Stimulated activated CD4-positive, alpha-beta T cell treated with anti-CD3 and anti-CD28 coated beads, Interleukin-4, amount 100 ng/mL, for 48 hours (primary cell): ENCODE measurements at places on chromosomes 3 and 15.

DNA sequence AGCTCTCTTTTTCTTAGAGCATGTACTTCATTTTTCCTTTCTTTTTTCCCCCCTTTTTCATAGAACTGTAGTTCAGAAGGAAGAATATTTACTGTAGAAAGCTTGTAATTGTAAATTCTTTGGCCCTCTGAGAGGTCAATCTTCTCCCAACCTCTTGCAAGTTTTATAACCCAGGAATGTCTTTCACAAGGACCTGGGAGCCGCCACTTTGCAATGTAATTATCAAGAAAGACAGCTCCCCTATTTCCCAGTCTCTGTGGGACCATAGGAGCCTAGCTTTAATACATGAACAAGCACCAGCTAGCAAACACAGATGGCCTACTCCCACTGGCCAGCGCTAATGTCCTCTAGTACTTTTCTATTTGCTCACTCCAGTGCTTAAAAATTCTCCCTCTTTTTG is 51.4 kb downstream of the NFKBIZ start:
- DNase-seq = no peak

DNA sequence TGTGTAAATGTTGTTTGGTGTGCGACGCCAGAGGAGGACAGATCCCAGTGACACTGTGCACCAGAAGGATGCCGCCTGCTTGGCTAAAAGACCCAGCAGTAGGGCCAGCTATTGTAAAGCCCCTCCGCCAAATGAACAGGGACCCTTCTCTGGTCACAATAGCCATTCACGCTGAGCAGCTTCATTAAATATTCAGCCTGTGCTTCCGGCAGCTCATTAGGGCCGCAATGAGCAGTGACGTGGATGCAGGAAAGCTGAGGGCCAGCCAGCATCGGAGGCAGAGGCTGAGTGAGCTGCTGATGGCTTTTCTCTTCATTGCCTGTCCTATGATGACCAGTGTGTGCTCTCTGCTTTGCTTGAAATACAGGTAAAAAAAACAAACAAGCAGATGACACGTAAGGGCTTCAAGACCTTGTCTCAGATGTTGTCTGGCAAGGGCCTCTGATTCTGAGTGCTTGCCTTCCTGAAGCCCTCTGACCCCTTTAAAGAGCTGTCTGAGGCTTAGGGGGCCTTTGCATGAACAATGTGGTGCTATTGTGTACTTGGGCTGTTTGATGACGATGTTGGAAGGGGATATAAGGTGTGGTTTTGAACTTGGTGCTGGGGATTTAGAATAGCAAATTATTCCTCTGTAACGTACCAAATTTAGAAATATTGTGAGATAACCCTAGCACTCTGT is 130.4 kb downstream of the FEZF2 start:
- no peak for DNase-seq

- no peak for DNase-seq
These were observed 18.5 kb downstream of the SHQ1 start for GRCh38 chr3:72829701-72830100.

DNA sequence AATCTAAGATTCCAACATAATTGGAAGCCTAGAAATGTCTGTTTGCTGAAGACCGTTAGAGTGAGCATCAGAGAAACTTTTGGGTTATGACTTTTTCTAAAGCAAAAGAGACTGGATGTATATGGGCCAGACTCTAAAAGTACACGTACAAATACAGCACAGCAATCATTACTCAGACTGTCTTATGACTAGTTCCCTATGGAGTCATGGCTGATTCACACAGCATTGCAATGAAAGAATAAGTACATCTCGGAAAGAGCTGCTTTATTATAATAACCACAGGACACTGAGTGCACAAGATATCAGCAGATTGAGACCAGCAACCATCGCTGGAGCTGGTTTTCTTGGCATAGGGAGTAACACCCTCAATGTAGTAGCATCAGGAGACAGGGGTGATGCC is 618.6 kb downstream of the NLGN1 start:
- no peak for DNase-seq

GRCh38 chr15:69531665-69532027 is 79.0 kb downstream of the RPLP1 start:
- no peak for DNase-seq

DNA sequence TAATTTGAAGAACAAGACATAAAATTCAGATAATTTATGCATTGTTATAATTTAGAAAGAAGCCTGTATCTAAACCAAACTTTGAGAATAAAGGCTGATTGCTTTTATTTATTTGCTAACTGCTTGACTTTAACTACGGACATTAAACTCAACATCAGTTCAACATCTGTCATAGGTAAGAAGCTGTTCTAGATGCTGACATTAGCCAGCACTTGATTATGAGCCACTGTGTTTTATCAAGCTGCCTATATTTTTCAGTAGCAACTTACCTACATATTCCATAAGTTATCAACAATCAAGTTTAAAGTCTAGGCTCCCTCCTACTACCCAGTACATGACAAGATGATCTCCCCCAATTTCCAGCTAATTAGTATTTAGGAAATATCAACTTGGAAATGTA is 42.1 kb downstream of the USF3 start:
- DNase-seq = no peak

DNA sequence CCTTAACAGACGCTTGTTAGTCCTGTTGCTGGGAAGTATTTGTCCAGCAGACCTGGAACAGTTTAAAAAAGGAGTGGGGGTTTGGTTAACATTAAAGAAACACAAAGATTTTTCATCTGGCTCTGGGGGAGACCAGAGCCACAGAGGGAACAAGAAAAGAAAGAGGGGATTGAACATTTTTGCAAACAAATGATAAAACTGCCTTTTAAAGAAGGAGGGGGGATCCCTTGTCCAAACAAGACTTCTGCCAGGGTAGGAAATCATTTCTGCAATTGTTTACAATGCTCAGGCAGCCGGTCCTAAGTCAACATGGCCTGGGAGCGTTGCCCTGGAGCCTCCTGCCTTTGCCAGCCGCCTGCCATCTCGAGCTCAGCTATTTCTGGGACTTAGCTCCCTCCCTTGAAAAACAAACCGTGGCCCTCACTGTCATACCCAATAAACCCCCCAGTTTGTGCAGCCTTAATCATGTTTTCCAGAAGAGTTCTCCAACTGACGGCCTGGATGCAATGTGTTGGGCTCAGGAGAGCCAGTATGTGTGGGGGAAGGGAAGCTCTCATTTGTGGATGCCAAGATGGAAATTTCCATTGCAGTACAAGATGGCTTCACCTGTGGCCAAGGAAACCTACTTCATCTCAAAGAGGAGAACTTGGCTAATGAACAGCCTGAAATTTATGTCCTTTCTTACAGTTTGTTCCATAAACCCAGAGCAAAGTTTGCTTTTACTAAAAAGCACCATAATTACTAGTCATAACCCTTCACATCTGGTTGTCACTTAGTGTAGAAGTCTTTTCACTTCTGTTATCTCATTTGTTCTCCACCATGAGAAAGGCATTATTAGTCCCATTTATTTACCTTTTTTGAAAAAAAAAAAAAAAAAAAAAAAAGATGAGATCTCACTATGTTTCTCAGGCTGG is 75.9 kb upstream of the RNU6-1 start:
- DNase-seq = no peak

DNA sequence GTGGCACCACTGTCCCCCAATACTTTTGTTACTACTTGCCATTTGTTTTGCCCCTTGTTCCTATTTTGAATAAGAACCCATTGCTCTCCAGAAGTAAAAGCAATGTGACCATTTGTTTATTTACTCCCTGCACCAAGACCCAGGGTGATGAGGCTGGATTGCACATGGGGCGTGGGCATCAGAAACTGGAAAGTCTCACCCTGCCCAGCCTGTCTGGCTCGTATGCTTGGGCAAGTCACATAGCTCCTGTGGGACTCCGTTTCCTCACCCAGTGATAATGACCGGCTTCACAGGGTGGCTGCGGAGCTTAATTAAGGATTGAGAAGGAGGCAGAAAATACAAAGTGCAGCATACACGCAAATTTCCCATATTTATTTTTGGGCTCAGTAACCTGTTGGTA is 167.7 kb upstream of the ICE2 start:
- no peak for DNase-seq

DNA sequence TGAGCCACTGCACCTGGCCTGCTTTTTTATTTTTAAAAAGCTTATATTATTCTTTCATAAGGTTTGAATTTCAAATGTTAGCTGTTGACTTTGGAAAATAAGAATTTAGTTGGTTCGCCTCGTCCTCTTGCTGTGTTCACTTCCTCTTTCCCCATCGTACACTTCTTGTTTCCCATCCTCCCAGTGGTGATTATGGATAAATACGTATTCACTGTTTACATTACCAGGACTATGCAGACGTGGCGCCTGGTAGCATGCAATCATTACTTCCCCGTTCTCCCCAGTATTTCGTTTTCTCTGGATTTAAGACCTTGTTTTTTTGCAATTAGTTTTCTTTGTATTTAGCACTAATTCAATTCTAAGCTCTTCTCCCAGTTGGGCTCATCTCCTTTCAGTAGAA is 70.1 kb downstream of the LMLN start:
- no peak for DNase-seq

GRCh38 chr3:59992578-59992977 is 942.8 kb upstream of the CFAP20DC start:
- no peak for DNase-seq

- peak; percentile 27 for DNase-seq
These were observed 24.7 kb upstream of the MCTP2 start for GRCh38 chr15:94206463-94207167.

GRCh38 chr3:189304465-189305351 is 132.9 kb downstream of the TPRG1 start:
- DNase-seq = no peak

DNA sequence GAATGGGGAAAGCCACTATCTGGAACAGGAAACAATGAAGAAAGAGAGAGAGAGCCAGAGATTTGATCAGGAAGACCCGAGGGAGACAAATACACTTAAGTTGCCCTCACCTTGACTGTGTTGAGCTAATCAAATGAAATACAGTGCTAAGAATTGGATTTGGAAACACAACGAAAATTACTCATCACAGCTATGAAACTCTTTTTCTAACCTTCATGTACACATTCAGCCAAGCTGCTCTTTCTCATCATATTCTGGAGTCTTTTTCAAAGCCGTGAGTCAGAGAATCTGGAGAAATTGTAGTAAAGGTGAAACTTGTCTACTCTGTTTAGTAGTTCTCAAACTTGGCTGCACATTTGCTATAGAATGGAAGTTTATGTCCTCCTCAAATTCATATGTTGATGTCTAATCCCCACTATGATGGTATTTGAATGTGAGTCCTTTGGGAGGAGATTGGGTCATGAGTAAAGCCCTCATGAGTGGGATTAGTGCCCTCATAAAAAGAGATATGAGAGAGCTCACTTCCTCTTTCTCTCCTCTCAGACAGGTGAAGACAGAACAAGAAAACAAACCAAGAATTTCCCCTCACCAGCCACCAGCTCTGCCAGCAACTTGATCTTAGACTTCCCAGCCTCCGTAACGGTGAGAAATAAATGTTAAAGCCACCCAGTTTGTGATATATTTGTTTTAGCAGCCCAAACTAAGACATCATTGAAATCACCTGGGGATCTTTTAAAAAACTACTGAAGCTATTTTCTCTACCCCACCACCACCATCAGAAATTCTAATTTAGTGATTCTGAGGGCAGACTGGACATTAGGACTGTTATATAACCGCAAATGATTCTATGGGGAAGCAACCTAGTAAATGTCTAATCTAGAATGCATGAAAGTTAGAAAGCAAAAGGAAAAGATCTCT is 143.6 kb upstream of the GRM7 start:
- DNase-seq = no peak

- DNase-seq = no peak
These were observed 19.0 kb downstream of the THBS1 start for GRCh38 chr15:39599871-39600270.

DNA sequence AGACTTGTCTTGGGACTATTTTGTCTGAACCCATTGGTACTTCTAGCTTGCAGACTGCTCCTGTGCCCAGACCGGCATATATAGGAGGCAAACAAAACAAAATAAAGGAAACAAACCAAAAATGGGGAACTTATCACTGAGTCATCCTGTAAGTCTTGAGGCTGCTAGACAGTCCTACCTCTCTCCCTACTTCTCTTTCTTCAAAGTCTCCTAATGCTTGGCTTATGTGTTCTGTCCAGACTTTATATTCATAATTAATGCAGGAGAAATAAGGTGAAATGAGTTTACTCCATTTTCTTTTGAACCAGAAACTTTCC is 266.2 kb downstream of the ZNF385D start:
- no peak for DNase-seq

- DNase-seq = no peak
These were observed 13.7 kb upstream of the ABHD2 start for GRCh38 chr15:89074402-89075012.

GRCh38 chr3:120144267-120144666 is 50.0 kb upstream of the GSK3B start:
- DNase-seq = no peak

DNA sequence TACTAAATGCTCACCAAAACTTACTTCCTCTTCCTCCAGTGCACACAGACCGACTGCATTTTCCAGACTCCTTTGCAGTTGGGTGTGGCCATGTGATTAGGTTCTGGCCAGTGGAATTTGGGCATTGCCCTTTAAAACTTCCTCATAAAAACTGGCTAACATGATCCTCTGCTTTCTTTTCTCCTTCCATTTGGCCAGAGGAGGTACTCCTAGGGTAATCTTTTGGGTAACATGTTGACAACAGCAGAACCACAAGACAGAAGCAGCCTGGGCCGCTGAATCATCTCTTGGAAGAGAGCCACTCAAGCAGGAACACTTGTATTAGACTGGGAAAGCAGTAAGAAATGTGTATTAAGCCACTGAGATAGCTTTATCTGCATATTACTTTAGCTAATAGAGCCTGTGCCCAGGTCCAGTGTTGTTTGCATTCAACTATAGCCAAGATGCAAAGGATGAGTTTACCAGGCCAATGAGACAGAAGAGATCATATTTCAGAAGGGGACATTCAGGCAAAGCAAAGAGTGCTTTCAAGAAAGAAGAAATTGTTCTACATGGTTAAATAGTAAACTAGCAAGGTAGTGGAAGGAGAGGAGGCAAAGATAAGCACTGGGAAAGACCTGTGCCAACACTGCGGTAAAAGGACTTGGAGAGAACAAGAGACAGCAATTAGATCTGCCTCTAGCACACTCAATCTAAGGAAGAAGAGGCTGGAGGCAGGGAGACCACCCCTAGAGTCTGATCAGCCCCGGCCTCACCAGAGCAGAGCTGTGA is 79.8 kb downstream of the PLCH1 start:
- no peak for DNase-seq

- DNase-seq = no peak
These were observed 12.0 kb downstream of the C3orf22 start for GRCh38 chr3:126546549-126547239.

DNA sequence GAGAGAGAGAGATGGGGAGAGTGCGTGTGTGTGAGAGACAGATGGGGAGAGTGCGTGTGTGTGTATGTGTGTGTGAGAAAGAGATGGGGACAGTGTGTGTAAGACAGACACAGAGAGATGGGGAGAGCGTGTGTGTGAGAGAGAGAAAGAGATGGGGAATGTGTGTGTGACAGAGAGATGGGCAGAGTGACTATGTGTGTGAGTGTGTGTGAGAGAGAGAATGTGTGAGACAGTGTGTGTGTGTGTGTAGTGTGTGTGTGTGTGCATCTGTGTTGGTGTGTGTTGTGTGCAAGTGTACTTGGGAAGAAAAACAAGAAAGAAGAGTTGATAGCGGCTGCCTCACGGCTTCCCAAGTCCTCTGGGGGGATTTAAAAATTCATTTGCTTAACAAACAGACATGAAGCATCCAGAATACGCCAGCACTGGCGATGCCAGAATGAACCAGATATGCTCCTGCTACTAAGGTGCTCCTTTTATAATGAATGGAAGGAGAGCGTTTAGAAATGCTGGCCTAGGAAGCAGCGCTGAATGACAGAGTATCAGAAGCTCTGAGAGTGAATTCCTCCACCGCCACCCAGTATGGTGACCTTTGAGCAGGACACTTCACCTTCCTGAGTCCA is 186.1 kb upstream of the TSC22D2 start:
- no peak for DNase-seq

- DNase-seq = no peak
These were observed 47.0 kb downstream of the ZBTB20 start for GRCh38 chr3:115099986-115100571.
